ENCODE measurements at places on chromosomes 7 and 10.

- DNase-seq: no peak
Observed at GRCh38 chr10:17665747-17666146, 21.8 kb downstream of the STAM start.

DNA sequence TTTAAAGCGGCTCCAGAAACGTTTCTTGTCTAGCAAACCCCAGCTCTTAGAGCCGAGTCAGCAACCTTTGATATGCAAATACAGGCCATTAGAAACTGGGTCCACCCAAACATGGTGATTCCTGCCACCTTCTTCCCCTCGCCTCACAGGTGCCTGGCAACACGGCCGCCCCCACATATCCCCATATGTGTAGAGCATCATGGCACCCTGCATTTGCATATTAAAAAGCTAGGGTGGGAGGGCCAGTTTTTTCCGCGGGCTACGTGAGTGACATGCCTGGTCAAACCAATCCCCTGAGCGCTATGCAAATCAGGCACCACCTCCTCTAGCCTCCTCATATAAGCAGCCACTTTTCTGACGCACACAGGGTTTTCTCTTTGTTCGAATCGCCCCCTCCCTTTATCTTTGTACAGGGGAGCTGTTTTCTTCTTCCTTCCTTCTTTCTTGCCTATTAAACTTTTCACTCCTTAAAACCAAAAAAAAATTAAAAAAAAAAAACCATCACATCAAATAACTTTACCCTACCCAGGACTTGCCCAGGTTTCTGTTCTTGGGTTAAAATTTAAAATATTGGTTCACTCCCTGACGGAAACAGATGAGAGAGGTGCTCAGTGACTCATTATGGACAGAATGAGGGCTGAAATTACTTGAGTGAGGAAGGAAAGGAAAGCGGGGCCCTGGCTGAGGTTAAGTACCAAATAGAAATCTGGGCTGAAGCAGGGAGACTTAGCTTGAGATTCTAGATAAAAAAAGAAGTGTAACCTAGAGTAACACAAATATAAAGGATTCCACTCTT is 59.8 kb downstream of the COA1 start:
- no peak for DNase-seq

- DNase-seq: no peak
Observed at GRCh38 chr10:75694269-75694668, 262.8 kb downstream of the LRMDA start.

- no peak for DNase-seq
Observed at GRCh38 chr7:17301471-17302456, 3.3 kb downstream of the AHR start.

GRCh38 chr10:132704008-132704814 is 81.7 kb downstream of the NKX6-2 start:
- DNase-seq: no peak

DNA sequence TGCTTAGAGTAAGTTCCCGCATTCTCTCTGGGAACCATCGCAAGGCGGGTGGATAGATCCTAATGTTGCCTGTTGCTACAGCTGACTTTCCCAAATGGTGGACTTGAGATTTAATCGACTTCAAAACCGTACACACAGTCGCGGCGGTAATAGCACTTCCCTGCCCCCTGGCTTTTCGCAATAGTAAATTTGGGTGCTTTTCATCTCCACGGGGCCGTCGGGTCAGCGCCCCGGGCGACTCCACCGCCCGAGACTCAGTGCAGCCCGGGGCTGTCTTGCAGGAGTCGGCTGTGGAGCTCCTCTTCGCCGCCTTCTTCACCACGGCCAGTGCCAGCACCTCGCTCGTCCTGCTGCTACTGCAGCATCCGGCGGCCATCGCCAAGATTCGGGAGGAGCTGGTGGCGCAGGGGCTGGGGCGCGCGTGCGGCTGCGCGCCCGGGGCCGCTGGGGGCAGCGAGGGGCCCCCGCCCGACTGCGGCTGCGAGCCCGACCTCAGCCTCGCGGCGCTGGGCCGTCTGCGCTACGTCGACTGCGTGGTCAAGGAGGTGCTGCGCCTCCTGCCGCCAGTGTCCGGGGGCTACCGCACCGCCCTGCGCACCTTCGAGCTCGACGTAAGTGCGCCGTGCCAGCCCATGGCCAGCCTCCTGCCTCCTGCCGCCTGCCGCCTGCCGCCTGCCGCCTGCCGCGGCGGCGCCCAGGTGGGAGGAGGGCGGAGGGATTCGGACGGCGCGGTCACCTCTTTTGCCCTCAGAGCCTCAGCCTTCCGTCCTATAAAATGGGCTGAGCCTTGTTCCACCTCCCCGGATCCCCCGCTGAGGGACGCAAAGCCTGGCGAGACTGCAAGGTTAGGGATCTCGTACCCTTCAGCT is 5.3 kb downstream of the CYP26C1 start:
- DNase-seq: no peak

All from NCI-H1436 treated with DMSO at 0.1 percent for 48 hours (cell line).